T-cell (primary cell): ENCODE measurements at places on chromosomes 12 and 14.

DNA sequence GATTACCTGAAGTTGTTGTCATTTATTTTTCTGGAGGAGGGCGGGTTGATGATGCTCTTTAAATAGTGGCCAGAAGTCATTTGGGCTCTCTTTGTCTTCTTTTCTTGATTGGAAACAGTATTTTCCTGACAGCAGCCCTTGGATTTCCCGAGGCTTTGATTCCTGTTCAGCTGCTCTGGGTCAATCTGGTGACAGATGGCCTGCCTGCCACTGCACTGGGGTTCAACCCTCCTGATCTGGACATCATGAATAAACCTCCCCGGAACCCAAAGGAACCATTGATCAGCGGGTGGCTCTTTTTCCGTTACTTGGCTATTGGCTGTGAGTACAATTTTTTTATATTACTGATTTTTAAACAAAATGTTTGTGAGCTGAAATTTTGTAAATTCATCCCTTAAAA lies 60.4 kb downstream of the ANAPC7 start:
- DNase-seq, result no peak

DNA sequence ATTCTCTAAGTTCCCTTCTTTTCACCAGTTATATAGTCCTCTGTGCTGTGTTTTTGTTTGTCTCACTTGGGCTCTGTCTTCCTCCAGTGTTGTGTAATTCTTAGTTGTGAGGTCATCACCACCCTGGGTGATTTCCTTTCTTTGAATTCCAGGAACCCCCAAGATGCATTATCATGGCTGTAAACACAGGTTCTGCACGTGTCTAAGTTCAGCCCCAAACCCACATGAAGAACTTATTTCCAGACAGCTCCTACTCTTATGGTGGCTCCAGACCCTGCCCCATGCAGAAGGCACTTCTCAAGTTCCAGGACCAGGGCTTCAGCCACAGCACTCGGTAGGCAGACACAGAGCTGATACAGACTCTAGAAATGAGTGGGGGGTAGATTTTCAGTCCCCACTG lies 560.5 kb downstream of the BCL11B start:
- DNase-seq, result peak; percentile 2

GRCh38 chr14:50668826-50669143 lies 679 bp upstream of the SAV1 start:
- no peak for DNase-seq

- no peak for DNase-seq
Measured at GRCh38 chr14:27372771-27373170, 774.9 kb upstream of the NOVA1 start.

DNA sequence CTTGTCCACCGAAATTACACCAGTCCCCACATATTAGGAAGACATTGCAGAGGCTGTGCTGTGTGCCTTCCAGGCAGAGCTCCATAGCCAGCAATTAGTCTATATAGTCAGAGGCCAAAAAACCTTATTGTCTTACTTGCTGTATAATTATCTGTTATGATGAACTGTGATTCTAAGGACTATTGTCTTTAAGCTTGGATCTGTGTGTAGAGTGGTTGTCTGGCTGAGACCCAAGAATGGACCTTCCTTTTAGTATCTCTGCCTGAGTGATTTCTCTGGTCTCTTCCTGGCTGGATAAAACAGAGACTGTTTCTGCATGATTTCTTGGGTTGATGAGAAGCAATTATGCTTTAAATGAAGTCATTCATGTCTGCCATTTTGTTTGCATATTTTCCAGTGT lies 465.3 kb downstream of the PRKD1 start:
- DNase-seq, result no peak

GRCh38 chr14:92613008-92613658 lies 99.6 kb downstream of the RIN3 start:
- peak; percentile 40 for DNase-seq

GRCh38 chr12:53097207-53097563 lies 282 bp upstream of the IGFBP6 start:
- DNase-seq, result no peak

GRCh38 chr14:39459795-39460478 lies 27.7 kb upstream of the FBXO33 start:
- no peak for DNase-seq

GRCh38 chr14:87231336-87232026 lies 761.5 kb downstream of the GALC start:
- no peak for DNase-seq

- peak; percentile 87 for DNase-seq
Measured at GRCh38 chr12:123601602-123602489, at the start of gene DDX55. DDX55 (plus strand) TSS chr12:123602099; CDS start chr12:123602149, 50 bp downstream.

GRCh38 chr12:124482567-124482893 lies 84.9 kb downstream of the NCOR2 start:
- no peak for DNase-seq

- no peak for DNase-seq
Measured at GRCh38 chr12:78192979-78193378, 362.3 kb downstream of the NAV3 start.

- no peak for DNase-seq
Measured at GRCh38 chr12:30968211-30968610, 41.7 kb downstream of the TSPAN11 start.

DNA sequence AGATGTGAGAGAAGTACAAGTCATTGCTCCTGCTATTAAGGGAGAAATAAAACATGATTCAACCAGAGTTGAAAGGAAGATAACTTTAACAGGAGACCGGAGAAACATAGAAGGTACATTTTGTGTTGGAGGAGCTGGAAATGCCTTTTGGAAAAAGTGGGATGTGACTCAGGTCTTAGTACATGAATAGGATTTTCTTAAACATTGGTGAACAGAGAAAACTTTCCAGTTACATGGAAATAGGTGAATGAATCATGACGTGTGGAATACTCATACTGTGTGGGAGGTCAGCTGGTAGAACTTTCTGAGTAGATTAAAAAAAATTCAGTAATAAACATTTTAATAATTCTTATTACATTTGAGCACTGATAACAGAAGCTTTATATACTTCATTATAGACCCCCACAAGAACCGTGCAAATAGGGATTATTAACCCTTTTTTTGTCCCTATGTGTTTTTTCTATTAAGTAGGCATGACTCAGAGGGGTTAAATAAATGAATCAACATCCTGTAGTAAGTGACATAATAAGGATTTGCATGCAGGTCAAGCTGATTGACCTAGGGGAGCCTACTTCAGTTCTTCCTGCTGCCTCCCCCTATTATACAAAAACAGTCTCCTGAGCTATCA lies 710.5 kb downstream of the NOVA1 start:
- DNase-seq, result no peak

DNA sequence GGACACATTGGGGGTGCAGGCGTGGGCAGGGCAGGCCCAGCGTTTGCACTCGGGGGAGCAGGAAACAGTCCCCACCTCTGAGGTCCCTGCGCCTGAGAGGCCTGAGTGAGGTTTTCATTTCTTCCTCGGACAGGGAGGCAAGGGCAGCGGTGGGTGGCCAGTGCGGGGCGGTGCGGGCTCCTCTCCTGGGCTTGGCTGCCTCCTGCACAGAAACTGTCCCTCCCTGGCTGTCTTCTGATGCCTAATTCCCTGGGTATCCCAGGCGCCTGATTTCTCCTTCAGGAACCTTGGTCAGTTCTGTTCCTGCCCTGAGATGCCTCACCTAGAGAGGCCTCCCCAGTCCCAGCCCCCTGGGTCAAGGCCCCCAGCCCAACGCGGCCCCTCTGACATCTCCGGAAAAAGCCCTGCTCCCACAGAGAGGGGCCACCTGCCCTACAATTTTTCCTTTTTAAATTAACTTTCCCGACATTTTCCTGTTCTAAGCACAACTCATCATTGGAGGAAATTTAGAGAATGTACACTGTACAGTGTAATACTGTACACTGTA lies 260.3 kb downstream of the ADGRD1 start:
- no peak for DNase-seq

DNA sequence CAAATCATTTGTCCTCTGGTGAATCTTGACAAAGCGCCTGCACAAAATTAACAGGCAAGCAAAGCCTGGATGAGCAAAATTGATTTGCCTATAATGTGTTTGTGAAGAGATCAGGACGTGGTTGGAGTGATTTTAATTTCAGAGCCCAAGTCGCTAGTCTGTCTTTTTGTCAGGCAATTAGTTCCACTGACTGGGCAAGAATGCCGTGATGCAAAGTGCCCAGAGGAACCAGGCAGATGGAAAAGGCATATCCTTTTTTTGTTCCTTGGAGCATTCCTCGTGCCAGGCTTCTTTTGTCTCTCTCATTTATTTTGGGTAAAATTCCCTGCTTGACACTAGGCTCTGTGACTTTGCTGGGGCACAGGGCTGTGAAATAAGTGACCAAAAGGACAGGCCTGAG lies 65.9 kb upstream of the CCDC198 start:
- DNase-seq, result no peak

DNA sequence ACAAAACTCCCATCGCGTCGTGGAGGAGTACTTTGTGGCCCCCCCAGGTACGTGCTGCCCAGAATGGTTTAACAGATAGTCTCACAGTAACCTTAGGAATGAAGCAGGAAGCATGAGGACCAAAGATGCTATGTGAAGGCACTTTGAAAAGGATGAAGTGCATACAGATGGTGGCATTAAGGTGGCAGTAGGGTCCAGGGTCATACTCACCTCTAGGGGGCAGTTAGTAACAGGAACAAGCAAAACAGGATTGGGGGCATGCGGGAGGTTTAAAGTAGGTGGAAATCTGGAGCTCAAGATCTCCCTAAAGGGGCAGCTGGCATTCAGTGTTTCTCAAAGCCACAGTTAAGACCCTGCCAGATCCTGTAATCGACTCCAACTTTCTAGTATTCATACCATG lies 10.9 kb downstream of the GATC start:
- DNase-seq, result no peak

- no peak for DNase-seq
Measured at GRCh38 chr14:101404426-101405170, 156.7 kb upstream of the DIO3 start.

DNA sequence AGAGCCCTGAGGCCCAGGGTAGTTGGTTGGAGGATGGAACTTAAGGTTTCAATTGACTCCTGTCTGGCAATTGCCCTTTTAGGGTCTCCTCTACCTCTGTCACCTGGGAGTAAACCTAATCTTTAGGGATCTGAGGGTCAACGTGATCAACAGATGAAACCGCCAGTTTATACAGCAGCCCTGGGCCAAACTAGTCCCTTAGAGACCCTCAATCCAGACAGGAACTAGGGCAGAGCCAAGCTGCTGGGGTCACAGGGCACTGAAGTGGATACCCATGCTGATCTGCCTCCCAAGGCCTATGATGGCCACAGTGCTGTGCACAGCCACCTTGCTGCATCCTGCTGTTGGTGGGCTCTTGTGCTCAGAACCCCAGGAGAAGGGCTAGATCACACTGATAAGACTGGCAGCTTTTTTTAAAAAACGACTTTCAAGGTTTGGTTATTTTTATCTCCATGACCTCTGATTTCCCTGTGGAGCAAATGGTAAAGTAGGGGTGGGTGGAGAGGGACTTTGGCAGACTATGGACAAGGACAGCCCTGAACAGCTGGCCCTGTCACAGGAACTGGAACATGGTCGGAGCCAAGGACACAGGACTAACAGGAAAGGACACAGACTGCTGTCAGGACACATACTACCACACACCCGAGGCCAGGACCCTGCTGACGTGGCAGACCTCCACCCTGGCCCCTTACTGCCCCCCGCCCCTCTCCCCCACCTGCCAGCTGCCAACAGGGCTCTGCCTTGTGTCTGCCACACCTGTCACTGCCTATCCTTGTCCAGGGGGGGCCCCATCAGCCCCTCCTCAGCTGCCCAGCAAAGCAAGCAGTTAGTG lies 474 bp downstream of the FITM1 start:
- no peak for DNase-seq

DNA sequence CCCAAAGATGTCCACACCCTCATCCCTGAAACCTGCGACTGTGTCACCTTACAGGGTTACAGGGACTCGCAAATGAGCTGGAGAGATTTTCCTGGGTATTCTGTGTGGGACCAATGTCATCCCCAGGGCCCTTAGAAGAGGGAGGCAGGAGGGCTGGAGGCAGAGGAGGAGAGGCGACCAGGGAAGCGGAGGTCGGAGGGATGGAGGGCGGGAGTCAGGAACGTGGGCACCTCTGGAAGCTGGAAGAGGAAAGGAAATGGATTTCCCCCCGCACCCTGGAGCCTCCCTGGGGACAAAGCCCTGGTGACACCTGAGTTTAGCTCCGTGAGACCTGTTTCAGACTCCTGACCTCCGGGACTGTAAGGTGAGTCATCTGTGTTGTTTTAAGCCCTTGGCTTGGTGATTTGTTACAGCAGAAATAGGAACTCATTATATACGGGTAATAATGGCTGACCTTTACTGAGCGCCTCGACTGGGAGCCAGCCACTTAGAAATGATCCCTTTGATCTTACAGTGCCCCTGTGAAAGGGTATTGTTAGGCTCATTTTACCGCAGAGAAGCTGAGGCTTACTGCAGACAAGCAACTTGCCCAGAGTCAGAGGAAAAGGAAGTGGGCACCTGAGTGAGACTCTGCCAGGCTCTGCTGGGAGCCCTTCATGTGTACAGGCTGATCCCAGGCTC lies 29.3 kb upstream of the FZD10 start:
- no peak for DNase-seq

DNA sequence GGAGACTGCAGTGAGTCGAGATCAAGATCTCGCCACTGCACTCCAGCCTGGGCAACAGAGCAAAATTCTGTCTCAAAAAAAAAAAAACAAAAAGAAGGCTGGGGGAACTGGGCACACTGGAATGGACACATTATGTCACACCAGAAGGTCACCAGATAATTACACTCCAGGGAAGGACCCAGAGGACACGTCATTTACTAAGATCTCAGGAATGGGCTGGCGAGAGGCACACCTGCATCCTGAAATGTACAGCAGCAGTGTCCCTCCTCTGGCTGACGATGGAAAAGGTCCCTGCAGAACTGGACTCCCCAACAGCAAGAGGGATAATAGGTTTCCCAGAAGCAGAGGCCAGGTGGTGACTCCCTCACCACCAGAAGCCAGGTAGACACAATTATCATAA lies 243.5 kb downstream of the BCL11B start:
- DNase-seq, result no peak
